ENCODE measurements at places on chromosomes 1 and 21.

DNA sequence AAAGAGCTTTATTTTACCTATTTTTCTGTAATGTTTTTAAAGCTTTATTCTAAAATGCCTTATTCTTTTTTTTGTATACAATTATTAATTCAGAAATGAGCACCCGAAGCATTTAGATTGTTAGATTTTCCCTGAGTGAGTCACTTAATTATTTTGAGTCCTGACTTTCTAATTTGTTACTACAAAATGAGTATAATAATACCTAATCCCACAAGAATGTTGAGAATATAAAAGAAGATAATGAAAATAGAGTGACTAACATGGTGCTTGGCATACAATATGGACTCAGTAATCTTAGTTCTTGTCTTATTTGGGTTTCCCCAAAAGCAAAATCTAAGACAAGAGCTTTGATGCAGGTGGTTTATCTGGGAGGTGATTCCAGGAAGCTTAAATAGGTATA is 142.2 kb downstream of the LHX8 start:
- DNase-seq: no peak

DNA sequence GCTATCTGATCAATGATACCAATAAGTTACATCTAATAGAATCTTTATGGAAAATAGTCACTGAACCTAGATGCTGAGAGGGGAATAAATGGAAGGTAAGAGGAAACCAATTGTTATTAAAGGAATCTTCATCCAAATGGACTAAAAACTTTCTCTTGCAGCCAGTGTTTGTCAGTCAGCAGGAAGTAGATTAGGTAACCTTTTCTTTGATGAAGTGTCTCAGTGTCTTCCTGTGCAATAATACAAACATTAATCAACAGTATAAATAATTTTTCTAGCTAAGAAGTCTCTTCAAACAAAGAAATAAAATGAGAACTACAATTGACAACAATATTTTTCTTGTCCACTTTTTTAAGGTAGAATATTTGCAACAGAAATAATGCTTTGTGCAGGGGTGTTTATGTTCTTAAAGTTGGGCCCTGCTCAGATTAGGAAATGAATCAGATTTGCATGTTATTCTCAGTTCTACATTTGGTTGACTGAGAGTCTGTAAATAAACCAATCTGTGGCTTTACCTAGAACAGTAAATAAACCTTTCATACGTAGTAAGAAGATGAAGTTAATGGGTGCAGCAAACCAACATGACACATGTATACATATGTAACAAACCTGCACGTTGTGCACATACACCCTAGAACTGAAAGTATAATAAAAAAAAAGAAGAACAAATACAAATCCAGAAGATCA is 391.4 kb downstream of the MRPL39 start:
- DNase-seq: no peak

- DNase-seq: no peak
These were observed 1.8 kb downstream of the AGPAT3 start for GRCh38 chr21:43866659-43867331.

DNA sequence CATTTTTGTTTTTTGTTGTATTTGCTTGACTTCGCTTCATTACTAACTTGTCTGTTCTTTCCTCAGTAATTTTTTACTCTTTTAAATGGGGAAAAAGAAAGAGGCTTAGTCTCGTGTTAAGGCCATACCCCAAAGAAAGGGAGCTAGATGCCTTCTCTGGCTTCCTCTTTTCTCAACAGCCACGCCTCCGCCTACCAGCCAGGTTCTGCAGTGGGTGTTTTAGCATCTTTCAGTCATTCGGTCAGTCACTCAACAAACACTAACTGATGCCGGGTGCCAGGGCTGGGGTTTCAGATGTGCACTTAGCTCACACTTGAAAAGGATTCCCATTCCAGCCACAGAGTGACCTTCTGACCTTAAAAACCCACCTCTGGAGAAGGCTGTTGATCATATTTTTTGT is 46.3 kb upstream of the VAV3 start:
- no peak for DNase-seq

DNA sequence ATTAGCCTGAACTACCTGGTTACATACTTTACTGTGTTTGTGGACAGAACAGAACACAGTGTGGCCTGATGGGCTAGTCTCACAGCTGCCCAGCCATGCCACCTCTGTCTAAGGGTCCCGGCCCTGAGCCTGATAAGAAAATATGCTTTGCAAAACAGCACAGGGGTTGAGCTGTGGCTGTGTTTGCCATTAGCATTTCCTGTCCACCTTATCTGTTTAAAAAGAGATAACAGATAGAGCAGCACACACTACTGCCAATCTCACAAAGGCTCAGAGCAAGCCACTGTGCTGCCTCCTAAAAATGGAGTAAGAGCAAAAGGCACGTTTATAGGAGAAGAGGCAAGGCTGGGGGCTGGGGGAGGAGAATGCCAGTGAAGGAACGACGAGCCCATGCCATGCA is 95.0 kb downstream of the SUSD4 start:
- no peak for DNase-seq

Measured in progenitor cell of endocrine pancreas (in vitro differentiated cells).